ENCODE measurements at places on chromosomes 5 and 9.

- H3K4me1 ChIP-seq, result no peaks in the 10 kb centered on the region
- no peak overlapping the region for H3K4me3 ChIP-seq
- no peaks in the 10 kb centered on the region for H3K36me3 ChIP-seq
- H3K27me3 ChIP-seq, result no peaks in the 10 kb centered on the region
These were observed 269.6 kb upstream of the RIOK2 start for GRCh38 chr5:97452646-97453045.

- H3K4me1 ChIP-seq, result no peaks in the 10 kb centered on the region
- DNase-seq, result no peak
- H3K4me3 ChIP-seq, result no peak overlapping the region
- H3K36me3 ChIP-seq, result no peaks in the 10 kb centered on the region
- no peak overlapping the region for H3K27ac ChIP-seq
These were observed 9.5 kb upstream of the SH3TC2 start for GRCh38 chr5:149072376-149072775.

- H3K27ac ChIP-seq, result no peak overlapping the region
- no peaks in the 10 kb centered on the region for H3K27me3 ChIP-seq
- no peaks in the 10 kb centered on the region for H3K36me3 ChIP-seq
- no peak for DNase-seq
These were observed 254.5 kb downstream of the ELAVL2 start for GRCh38 chr9:23571414-23572104.

DNA sequence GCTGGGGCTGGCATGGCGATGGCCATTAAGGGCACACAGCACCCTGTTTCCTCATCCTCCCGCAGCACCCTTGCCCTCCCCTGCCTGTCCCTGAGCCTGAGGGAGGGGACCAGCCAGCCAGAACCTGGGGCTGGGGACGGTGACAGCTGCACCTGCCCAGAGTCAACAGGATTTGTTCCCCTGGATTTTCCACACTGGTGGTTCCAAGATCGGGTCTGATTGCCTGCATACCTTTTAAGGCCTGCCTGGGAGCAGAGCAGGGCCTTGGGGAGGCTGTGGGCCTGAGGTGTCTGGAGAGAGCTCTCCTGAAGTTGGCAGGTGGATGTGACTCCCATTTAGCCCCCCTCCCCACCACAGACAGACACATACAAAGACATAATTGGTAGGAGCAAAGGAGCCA lies 61.0 kb upstream of the C5orf58 start:
- no peaks in the 10 kb centered on the region for H3K4me1 ChIP-seq
- no peak overlapping the region for H3K4me3 ChIP-seq
- H3K27ac ChIP-seq, result no peak overlapping the region
- H3K27me3 ChIP-seq, result no peaks in the 10 kb centered on the region

- peak; percentile 65 for DNase-seq
- no peak overlapping the region for H3K4me3 ChIP-seq
- no peaks in the 10 kb centered on the region for H3K27me3 ChIP-seq
- H3K36me3 ChIP-seq, result no peaks in the 10 kb centered on the region
- peak overlapping the region; percentile 71 for H3K27ac ChIP-seq
These were observed 12.7 kb upstream of the CD180 start for GRCh38 chr5:67209141-67209771.

- no peak overlapping the region for H3K27ac ChIP-seq
- H3K36me3 ChIP-seq, result no peaks in the 10 kb centered on the region
- DNase-seq, result no peak
- no peaks in the 10 kb centered on the region for H3K4me1 ChIP-seq
- no peak overlapping the region for H3K4me3 ChIP-seq
- no peaks in the 10 kb centered on the region for H3K27me3 ChIP-seq
These were observed 55.9 kb upstream of the RNU6ATAC start for GRCh38 chr9:134220311-134220710.

DNA sequence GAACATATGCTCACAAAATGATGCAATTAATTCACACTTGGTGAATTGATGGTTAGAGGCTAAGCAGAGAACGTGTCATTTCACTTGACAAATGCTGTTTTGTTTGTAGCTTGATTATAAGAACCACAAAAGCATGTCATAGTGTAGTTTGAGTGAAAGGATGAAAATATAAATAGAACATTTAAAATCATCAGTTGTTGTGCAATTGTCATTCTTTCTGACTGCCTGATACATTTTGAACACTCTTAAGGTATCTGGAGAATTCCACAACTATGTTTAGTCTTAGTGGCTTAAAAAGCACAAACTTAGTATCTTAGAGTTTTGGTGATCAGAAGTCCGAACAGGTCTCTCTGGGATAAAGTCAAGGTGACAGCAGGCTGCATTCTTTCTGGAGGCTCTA lies 129.4 kb downstream of the BASP1 start:
- DNase-seq, result no peak
- no peaks in the 10 kb centered on the region for H3K4me1 ChIP-seq
- H3K27me3 ChIP-seq, result no peaks in the 10 kb centered on the region
- H3K36me3 ChIP-seq, result no peaks in the 10 kb centered on the region

DNA sequence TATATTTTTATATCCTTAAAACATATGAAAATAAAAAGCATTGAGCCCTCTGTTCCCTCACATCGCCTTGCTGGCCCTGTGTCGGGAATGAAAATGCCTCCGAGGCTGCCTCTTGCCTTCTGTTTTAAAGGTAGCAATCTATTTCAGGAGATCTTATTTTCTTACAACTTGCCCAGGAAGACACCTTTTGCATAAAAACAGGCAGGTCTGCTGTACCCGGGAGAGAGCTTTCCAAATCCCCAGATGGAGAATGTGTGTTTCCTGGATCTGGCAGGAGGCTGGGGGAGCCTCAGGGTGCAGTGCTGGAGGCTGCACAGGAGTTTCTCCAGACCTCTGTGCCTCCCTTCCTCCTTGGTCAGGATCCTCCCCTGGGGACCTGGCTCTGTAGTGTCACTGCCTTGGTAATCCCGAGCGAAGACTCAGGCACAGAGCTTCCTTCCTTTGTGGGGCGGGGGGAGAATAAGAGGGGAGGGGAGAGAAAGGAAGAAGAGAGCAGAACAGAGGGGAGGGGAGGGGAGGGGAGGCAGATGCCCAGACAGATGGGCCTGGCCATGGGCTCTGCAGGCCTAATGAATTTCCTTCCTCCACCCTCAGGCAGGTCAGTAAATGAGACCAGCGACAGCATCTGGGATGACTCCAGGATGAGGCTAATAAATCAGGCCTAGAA lies 104.0 kb upstream of the BOD1 start:
- no peaks in the 10 kb centered on the region for H3K4me1 ChIP-seq
- H3K36me3 ChIP-seq, result no peaks in the 10 kb centered on the region
- H3K4me3 ChIP-seq, result no peak overlapping the region
- no peak overlapping the region for H3K27ac ChIP-seq

DNA sequence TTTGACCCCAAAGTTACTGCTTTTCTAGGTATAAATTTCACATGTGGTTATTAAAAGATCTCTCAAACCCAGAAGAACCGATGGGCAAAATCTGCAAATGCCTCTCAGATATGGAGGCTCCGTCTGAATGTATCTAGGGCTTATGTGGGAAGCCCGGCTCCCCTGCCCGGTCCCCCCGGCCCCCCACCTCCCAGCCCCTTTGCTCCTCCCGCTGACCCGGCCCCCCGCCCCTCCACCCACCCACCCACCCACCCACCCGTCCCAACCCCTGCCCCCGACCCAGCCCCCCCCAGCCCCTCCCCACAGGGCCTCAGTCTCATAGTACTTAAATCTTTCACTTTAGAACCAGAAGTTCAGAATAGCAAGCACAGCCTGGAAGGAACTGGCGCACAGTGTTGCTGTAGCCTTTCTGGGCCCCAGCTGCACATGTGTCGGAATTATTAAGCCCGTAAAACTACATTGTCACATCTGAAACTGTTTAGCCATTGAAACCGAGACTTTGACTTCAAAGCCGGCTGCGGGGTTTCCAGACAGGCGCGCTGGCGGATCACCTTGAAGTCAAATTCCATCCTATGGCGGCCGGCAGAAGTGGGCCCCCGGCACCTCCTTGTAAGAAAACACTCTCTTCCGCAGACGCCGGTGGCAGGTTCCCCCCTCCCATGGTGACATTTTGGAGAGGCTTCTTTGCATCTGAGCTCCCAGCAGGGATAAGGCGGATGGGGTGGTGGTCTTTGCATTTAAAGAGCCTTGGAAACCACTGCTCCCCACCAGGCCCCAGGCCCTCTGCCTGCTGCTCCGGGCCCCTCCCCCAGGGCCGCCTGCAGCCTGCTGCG lies 12.8 kb downstream of the NKD2 start:
- H3K4me1 ChIP-seq, result no peaks in the 10 kb centered on the region
- no peaks in the 10 kb centered on the region for H3K27me3 ChIP-seq
- H3K4me3 ChIP-seq, result no peak overlapping the region
- no peaks in the 10 kb centered on the region for H3K36me3 ChIP-seq
- no peak for DNase-seq
- no peak overlapping the region for H3K27ac ChIP-seq

- no peaks in the 10 kb centered on the region for H3K27me3 ChIP-seq
- no peak overlapping the region for H3K27ac ChIP-seq
- H3K36me3 ChIP-seq, result no peaks in the 10 kb centered on the region
- DNase-seq, result no peak
- H3K4me1 ChIP-seq, result no peaks in the 10 kb centered on the region
- H3K4me3 ChIP-seq, result no peak overlapping the region
These were observed 657.9 kb upstream of the ST8SIA4 start for GRCh38 chr5:101561018-101561417.

DNA sequence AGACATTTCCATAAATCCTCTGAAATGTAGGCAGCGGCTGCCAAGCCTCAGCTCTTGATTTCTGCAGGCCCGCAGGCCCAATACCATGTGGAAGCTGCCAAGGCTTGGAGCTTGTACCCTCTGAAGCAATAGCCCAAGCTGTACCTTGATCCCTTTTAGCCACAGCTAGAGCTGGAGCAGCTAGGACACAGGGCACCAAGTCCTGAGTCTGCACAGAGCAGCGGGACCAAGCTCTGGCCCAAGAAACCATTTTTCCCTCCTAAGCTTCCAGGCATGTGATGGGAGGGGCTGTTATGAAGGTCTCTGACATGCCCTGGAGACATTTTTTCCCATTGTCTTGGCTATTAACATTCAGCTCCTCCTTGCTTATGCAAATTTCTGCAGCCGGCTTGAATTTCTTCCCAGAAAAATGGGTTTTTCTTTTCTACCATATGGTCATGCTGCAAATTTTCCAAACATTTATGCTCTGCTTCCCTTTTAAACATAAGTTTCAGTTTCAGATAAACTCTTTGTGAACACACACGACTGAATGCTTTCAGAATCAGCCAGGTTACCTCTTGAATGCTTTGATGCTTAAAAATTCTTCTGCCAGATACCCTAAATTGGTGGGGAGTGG lies 14.4 kb upstream of the ZFR start:
- H3K36me3 ChIP-seq, result no peaks in the 10 kb centered on the region
- H3K4me1 ChIP-seq, result peaks cover 19% of the 10 kb centered on the region
- no peak overlapping the region for H3K27ac ChIP-seq
- no peak for DNase-seq

DNA sequence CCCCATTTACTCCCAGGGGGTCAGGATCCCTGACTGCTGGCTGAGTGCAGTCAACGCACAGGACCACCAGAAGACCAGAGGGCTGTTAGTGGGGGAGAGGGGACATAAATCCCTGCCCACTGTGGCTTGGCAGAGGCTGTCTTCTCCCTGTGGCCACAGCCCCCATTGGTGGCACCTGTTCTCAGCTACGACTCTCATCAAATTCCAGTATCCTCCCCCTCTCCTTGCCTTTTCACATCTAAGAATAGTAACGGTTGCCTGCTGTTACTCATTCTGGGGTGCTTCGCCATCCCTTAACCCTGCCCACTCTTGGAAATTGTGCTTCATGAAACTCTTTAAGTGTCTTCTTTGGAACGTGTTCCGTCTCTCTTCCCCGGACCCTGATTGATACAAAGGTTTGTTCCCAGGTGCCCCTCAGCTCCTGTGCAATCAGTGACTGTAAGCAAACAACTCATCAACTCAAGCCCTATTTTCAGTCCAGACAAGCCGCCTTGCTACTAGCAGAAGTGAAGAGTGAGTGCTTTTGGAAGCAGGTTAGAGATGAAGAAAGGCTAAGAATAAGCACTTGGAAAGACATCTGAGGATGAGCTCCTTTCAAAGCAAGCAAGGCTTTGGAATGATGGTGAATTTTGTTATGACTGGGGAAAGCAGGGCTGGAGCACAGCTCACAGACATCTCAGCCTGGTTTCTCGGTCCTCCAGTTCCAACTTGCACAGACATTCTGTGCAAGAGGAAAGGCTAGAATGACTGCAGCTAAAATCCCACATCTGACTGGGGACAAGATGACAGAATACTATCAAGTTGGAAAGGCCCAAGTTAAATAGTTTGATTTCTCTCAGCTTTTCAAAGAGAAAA lies 22.9 kb upstream of the DENND1A start:
- no peaks in the 10 kb centered on the region for H3K36me3 ChIP-seq
- DNase-seq, result no peak
- H3K27me3 ChIP-seq, result no peaks in the 10 kb centered on the region
- no peak overlapping the region for H3K27ac ChIP-seq
- H3K4me3 ChIP-seq, result no peak overlapping the region
- H3K4me1 ChIP-seq, result peaks cover 9% of the 10 kb centered on the region

DNA sequence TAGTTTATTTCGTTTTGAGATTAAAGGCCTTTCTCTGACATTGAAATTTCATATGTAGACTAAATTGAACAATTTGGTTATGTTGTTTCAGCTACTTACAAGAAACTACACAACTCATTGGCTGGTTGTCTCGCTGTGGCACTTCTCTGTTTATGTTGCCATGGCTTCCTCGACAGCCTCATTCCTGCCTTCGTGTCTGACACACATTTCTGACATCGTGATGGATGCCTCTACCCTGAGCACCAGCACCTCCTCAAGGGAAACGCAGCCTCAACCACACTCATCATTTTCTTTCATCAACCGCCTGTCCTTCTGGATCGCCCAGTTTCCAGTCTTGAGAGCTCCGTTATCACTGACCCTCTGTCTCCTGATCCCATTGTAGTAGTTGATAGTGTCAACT lies 562.8 kb downstream of the PDE4D start:
- H3K4me1 ChIP-seq, result no peaks in the 10 kb centered on the region
- H3K27me3 ChIP-seq, result peaks cover 6% of the 10 kb centered on the region

GRCh38 chr5:2895196-2895595 lies 143.7 kb upstream of the IRX2 start:
- H3K27ac ChIP-seq, result no peak overlapping the region
- no peaks in the 10 kb centered on the region for H3K36me3 ChIP-seq
- H3K4me1 ChIP-seq, result no peaks in the 10 kb centered on the region
- H3K4me3 ChIP-seq, result no peak overlapping the region

GRCh38 chr5:54007827-54008777 lies 302.3 kb downstream of the ARL15 start:
- H3K27ac ChIP-seq, result no peak overlapping the region
- peaks cover 8% of the 10 kb centered on the region for H3K36me3 ChIP-seq
- peaks cover under 1% of the 10 kb centered on the region for H3K4me1 ChIP-seq
- H3K4me3 ChIP-seq, result no peak overlapping the region

GRCh38 chr9:4298255-4299004 lies 1.4 kb downstream of the GLIS3 start:
- peaks cover 75% of the 10 kb centered on the region for H3K4me1 ChIP-seq
- H3K27me3 ChIP-seq, result peaks cover 41% of the 10 kb centered on the region
- peaks cover 8% of the 10 kb centered on the region for H3K36me3 ChIP-seq
- H3K4me3 ChIP-seq, result peak overlapping the region; percentile 85
- peak; percentile 73 for DNase-seq

- H3K36me3 ChIP-seq, result no peaks in the 10 kb centered on the region
- no peak overlapping the region for H3K27ac ChIP-seq
- peaks cover 4% of the 10 kb centered on the region for H3K27me3 ChIP-seq
- DNase-seq, result no peak
These were observed 143.4 kb downstream of the MYO10 start for GRCh38 chr5:16792598-16793275.

GRCh38 chr9:121598167-121598964 lies 53.1 kb upstream of the DAB2IP start:
- H3K4me1 ChIP-seq, result peaks cover 3% of the 10 kb centered on the region
- no peak overlapping the region for H3K27ac ChIP-seq
- DNase-seq, result no peak
- H3K27me3 ChIP-seq, result peaks cover 68% of the 10 kb centered on the region
- no peak overlapping the region for H3K4me3 ChIP-seq

GRCh38 chr9:14277761-14278160 lies 36.2 kb downstream of the NFIB start:
- no peak for DNase-seq
- H3K27ac ChIP-seq, result no peak overlapping the region
- no peak overlapping the region for H3K4me3 ChIP-seq
- peaks cover 43% of the 10 kb centered on the region for H3K27me3 ChIP-seq
- H3K36me3 ChIP-seq, result no peaks in the 10 kb centered on the region
- peaks cover 4% of the 10 kb centered on the region for H3K4me1 ChIP-seq
